ENCODE measurements at places on chromosomes 13 and 19.
A peak's percentile ranks its signal among the peaks of the same experiment; 100 is the strongest.

DNA sequence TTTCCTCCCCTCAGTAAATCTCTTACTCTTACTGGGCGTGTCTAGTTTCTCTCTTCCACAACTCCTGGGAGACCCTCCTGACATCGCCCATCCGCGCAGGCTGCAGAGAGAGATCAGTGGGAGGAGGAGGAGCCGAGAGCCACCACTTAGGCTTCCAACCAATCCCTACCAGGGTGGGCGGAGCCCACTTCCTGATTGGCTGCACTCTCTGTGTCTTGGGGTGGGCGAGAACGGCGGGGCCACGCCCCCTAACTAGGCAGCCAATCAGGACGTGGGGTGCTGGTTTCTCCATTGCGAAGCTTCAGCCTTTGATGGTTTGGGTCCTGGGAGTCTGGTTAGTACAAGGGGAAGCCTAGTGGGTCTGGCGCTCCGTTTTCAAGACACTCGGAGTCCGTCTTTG, at the start of gene PMIS2:
PMIS2 (plus strand) TSS at position 326 of the 400 bp plus-strand sequence. CDS start 87 bp downstream, outside the sequence.
- no peak within 1 kb of the TSS for H3K27ac ChIP-seq
- no peaks in the 10 kb centered on the region for H3K27me3 ChIP-seq
- DNase-seq: no peak
- H3K4me1 ChIP-seq: no peaks in the 10 kb centered on the region
- no peaks in the 10 kb centered on the region for H3K36me3 ChIP-seq
- H3K4me3 ChIP-seq: no peak within 1 kb of the TSS

GRCh38 chr19:46410205-46411087, 2.9 kb downstream of the CCDC8 start:
- DNase-seq: no peak
- no peak overlapping the region for H3K4me3 ChIP-seq
- peaks cover 23% of the 10 kb centered on the region for H3K27me3 ChIP-seq
- H3K4me1 ChIP-seq: peaks cover 74% of the 10 kb centered on the region

GRCh38 chr19:44738603-44739558, 9.6 kb upstream of the BCL3 start:
- H3K27me3 ChIP-seq: peaks cover 5% of the 10 kb centered on the region
- no peak overlapping the region for H3K27ac ChIP-seq
- H3K36me3 ChIP-seq: no peaks in the 10 kb centered on the region
- no peak overlapping the region for H3K4me3 ChIP-seq
- no peak for DNase-seq

GRCh38 chr13:71865874-71866334, 1.1 kb downstream of the DACH1 start:
- DNase-seq: no peak
- H3K4me3 ChIP-seq: peak overlapping the region; percentile 60
- H3K27me3 ChIP-seq: peaks cover 23% of the 10 kb centered on the region
- peak overlapping the region; percentile 75 for H3K27ac ChIP-seq
- no peaks in the 10 kb centered on the region for H3K36me3 ChIP-seq
- peaks cover 10% of the 10 kb centered on the region for H3K4me1 ChIP-seq

DNA sequence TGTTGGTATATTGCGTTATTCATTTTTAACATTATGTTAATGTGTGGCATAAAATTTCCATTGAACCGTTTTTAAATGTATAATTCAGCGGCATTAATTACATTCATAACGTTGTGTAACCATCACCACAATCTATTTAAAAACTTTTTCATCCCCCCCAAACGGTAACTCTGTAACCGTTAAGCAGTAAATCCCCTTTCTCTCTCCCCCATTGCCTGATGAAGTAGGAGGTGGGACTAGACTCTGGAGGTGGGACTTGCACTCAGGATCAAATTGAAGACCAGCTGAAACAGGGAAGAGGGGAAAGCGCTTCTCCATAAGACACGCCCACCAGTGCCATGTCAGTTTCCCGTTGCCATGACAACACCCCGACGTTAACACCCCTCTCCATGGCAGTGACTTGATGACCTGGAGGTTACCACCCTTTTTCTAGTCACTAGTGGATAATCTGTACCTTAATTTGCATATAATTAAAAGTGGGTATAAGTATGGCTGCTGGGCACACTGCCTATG, 16.8 kb downstream of the CLEC11A start:
- H3K27ac ChIP-seq: no peak overlapping the region
- no peaks in the 10 kb centered on the region for H3K36me3 ChIP-seq
- H3K4me3 ChIP-seq: no peak overlapping the region
- no peak for DNase-seq

DNA sequence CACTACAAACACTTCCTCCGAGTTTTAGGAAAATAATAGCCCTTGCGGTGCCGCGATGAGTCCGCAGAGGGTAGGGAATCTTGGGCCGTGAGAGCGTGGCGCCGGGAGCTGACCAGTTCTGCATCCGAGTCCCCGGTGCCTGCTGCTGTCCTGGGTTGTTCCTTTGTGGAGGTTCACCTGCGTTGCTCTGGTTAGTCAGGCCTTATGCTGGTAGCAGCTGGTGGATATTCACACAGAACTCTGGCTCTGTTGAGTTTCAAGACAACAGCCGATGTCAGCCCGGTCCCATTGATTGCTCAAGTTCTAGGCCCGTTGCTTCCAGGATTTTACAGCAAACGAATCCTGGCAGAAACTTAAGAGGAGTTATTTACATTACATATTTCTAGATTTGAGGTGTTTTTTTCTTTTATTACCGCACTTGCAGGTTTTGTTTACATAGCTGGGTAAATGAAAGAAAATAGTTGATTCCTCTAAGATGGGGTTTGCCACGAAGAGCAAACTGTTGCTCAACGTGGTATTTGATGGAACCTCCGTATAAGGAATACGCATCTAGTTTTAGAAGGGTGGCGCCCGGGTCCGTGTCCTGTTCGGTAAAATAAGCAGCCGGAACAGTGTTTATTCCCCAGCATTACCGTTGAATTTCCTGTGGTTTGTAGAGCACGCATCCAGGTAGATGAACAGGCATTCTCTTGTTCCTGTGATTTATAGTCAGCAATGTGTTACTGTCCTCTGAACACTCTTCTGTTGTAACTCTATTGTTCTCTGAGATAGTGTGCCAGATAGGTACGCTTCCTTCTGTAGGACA, 1.3 kb downstream of the CLDN10 start:
- DNase-seq: no peak
- H3K27ac ChIP-seq: no peak overlapping the region
- H3K27me3 ChIP-seq: peaks cover 36% of the 10 kb centered on the region
- peak overlapping the region; percentile 32 for H3K4me3 ChIP-seq
- no peaks in the 10 kb centered on the region for H3K36me3 ChIP-seq

GRCh38 chr19:22532388-22533300, 101.5 kb upstream of the ZNF492 start:
- peak; percentile 1 for DNase-seq
- H3K27me3 ChIP-seq: no peaks in the 10 kb centered on the region
- H3K4me3 ChIP-seq: peak overlapping the region; percentile 2
- H3K4me1 ChIP-seq: no peaks in the 10 kb centered on the region
- H3K36me3 ChIP-seq: no peaks in the 10 kb centered on the region
- no peak overlapping the region for H3K27ac ChIP-seq

DNA sequence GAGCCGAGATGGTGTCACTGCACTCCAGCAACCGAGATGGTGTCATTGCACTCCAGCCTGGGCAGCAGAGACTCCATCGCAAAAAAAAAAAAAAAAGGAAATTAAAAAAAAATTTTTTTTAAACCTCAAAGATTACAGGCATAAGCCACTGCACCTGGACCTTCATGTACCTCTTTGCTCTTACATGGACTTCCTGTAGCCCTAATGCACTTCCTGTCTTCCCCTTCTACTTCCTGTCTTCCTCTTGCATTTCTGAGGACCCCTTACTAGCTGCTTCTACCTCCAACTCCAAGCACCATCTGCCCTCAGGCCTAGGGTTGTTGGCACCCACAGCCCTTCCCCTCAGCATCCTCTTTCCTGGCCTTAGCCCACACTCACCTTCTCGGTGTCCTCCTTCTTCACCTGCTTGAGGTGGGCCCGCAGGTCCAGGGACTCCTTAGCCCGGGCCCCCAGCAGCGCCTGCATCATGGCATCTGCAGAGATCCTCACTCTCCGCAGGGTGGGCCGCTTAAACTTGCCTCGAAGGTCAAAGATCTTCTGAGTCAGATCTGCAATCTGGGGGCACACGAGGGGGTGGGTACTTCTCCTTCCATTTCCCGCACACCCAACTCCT, 3.8 kb downstream of the TNNI3 start:
- H3K27me3 ChIP-seq: peaks cover 36% of the 10 kb centered on the region
- H3K27ac ChIP-seq: no peak overlapping the region
- peaks cover 16% of the 10 kb centered on the region for H3K4me1 ChIP-seq

GRCh38 chr13:78317030-78317429, 286.3 kb downstream of the POU4F1 start:
- no peaks in the 10 kb centered on the region for H3K36me3 ChIP-seq
- H3K4me3 ChIP-seq: no peak overlapping the region
- no peaks in the 10 kb centered on the region for H3K4me1 ChIP-seq
- DNase-seq: peak; percentile 31
- H3K27me3 ChIP-seq: no peaks in the 10 kb centered on the region

GRCh38 chr13:48879854-48880253, 95.9 kb upstream of the FNDC3A start:
- peaks cover 6% of the 10 kb centered on the region for H3K27me3 ChIP-seq
- no peak for DNase-seq
- no peak overlapping the region for H3K4me3 ChIP-seq
- no peaks in the 10 kb centered on the region for H3K4me1 ChIP-seq
- H3K27ac ChIP-seq: no peak overlapping the region

DNA sequence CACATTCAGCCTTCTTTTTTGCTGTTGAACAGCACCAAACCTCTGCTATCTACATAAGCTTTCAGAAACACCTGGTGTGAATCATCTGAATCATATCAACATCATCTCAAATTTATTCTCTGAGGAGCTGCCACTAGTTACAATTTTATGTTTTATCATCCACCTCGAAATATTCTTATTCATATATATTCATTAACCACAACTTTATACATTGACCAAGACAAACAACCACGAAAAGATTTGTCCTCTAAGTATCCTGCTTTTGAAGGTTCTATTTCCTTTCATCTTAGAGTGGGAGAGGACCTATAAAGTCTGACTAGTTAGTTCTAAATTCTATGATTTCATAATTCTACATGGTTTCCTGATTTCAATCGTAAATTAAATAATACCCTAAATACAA, 18.9 kb downstream of the ESD start:
- DNase-seq: no peak
- H3K27me3 ChIP-seq: no peaks in the 10 kb centered on the region
- no peak overlapping the region for H3K27ac ChIP-seq
- no peak overlapping the region for H3K4me3 ChIP-seq

DNA sequence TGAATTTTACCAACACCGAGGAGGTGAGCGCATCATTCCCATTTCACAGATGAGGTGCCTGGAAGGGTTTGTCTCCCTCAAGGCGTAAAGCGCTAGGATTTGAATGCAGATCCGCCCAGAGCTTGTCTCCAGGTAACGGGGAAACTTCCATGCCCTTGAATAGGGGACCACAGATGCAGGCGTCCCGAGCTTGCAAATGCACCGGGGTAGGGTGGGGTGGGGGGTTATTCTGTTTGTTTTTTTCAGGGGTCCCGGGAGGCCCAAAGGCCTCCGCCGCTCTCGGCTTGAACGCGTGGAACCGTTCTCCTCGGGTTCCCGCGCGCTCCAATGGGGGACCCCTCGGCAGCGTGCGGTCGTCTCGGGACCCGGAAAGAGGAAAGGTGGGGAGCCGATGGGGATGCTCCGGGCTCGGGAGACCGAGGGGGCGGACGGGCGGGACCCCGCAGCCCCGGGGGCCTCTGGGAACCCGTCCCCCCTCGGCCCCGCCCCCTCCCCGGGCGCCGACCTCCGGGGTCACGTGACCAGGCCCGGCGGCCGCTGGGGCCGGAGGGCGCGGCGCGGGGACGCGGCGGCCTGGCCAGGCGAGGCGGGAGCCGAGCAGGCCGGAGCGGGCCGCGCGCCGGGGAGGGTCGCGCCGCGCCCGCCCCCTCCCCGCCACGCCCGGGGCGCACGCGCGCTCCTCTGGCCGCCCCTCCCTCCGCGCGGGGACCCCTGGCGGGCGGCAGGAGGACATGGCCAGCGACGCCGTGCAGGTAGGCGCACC, at the start of gene PKN1:
PKN1 (plus strand) TSS at position 516 of the 763 bp plus-strand sequence; CDS start at position 732, 216 bp downstream.
- no peaks in the 10 kb centered on the region for H3K27me3 ChIP-seq
- H3K4me3 ChIP-seq: peak within 1 kb of the TSS; percentile 69
- H3K4me1 ChIP-seq: peaks cover 32% of the 10 kb centered on the region
- H3K36me3 ChIP-seq: peaks cover 16% of the 10 kb centered on the region
- peak; percentile 82 for DNase-seq

- peak overlapping the region; percentile 75 for H3K27ac ChIP-seq
- no peak for DNase-seq
- no peak overlapping the region for H3K4me3 ChIP-seq
- H3K36me3 ChIP-seq: no peaks in the 10 kb centered on the region
- H3K4me1 ChIP-seq: peaks cover 6% of the 10 kb centered on the region
Observed at GRCh38 chr13:100512422-100512821, 76.2 kb downstream of the GGACT start.

DNA sequence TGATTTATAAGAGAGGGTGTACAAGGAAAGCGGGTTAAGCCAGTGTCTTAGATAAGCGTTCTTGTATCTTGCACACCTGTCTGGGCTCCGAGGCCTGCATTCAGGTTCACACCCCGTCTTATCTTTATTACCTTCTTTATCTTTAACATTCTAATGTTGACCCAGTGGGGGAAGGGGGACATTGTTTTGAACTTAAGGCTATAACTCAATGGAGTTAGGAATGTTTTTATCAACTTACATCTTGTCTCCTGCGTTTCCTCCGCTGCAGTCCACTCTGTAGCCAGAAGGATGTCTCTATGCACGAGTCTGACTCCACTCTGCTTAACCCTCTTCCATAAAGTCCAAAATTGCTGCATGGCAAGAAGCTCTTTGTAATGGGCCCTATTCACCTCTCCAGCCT, 71.2 kb downstream of the FGF9 start:
- H3K4me3 ChIP-seq: no peak overlapping the region
- H3K27ac ChIP-seq: no peak overlapping the region
- no peaks in the 10 kb centered on the region for H3K27me3 ChIP-seq
- no peaks in the 10 kb centered on the region for H3K36me3 ChIP-seq
- DNase-seq: no peak

- no peaks in the 10 kb centered on the region for H3K27me3 ChIP-seq
- H3K27ac ChIP-seq: no peak overlapping the region
- no peak for DNase-seq
- H3K4me1 ChIP-seq: peaks cover 10% of the 10 kb centered on the region
Observed at GRCh38 chr13:113084943-113085540, 20.5 kb upstream of the F7 start.

DNA sequence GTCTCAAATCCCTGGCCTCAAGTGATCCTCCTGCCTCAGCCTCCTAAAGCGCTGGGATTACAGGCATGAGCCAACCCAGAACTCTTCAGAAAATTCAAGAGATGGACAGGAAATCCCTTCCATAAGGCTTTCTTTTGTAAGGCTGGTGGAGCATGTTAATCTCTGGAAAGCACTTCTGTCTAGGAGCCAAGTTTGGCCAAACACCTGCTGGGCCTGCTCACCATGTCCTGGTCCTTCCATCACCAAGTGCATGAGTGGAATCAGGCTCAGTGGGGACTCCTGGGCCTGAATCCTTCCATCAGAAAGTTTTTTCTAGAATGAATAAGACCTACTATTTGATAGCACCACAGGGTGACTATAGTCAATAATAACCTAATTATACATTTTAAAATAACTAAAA, 148.0 kb downstream of the DCLK1 start:
- peaks cover 32% of the 10 kb centered on the region for H3K4me1 ChIP-seq
- no peak for DNase-seq
- H3K27me3 ChIP-seq: no peaks in the 10 kb centered on the region

- DNase-seq: no peak
- no peaks in the 10 kb centered on the region for H3K27me3 ChIP-seq
Observed at GRCh38 chr19:45852983-45853382, 10.0 kb downstream of the SYMPK start.

- H3K4me3 ChIP-seq: no peak overlapping the region
- H3K27me3 ChIP-seq: no peaks in the 10 kb centered on the region
- no peak overlapping the region for H3K27ac ChIP-seq
- no peak for DNase-seq
Observed at GRCh38 chr13:27419328-27419727, 5.1 kb upstream of the GTF3A start.
